ENCODE measurements at places on chromosomes 4 and X.

GRCh38 chr4:52312722-52313121, 261.6 kb downstream of the SPATA18 start:
- no peak for DNase-seq

DNA sequence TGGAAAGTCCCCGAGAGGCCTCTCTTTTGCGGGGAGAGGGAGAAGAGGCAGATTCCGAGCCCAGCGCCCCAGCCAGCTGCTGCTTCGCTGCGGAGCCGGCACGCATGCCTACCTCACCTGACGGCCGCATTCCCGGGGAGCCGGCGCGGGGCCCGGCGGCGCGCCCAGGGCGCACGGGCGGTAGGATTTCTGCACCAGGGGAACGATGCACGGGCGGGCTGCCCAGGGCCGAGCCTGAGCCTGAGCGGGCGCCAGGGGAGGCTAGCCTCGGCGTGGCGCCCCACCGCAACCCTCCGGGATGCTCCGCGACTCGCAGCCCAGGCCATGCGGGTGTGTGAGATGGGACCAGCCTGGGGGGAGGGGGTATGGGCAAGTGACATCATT, 81.3 kb upstream of the SCML1 start:
- DNase-seq = no peak

GRCh38 chr4:14076776-14077175, 449.3 kb upstream of the BOD1L1 start:
- no peak for DNase-seq

DNA sequence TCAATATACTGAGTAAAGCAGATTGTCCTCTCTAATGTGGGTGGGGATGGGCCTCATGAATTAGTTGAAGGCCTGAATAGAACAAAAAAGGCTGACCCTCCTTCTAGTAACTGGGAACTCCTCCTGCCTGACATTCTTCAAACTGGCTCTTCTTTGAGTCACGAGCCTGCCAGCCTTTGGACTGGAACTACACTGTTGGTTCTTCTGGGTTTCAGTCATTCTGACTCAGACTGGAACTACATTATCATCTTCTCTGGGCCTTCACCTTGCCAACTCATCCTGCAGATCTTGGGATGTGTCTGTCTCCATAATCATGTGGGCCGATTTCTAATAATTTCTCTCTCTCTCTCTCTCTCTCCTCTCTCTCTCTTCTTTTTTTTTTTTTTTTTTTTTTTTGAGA, 26.9 kb upstream of the CT47C1 start:
- DNase-seq = no peak

GRCh38 chr4:78585633-78586032, 34.1 kb downstream of the ANXA3 start:
- DNase-seq = no peak

DNA sequence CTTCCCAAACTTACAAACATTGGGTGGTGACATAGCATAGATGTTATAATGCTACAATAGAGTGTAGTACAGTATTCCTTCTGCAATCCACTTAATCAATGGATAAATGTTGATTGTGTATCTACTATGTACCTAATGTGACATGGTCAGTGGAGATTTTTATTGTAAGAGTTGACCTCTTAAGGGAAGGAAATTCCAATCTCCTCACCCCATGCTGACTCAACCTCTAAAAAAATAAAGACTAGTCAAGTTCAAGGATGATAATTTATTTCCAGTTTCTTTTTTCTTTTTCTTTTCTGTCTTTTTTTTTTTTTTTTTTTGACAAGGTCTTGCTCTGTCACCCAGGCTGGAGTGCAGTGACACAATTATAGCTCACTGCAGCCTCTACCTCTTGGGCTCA, 206.5 kb upstream of the STS start:
- DNase-seq = no peak

- no peak for DNase-seq
Measured at GRCh38 chr4:184784628-184785257, 41.0 kb downstream of the ACSL1 start.

- DNase-seq = no peak
Measured at GRCh38 chrX:19593690-19594089, 78.4 kb upstream of the MAP3K15 start.

GRCh38 chrX:41047878-41048534, 37.2 kb upstream of the USP9X start:
- DNase-seq = no peak

GRCh38 chr4:58247792-58248191, 1137.6 kb upstream of the IGFBP7 start:
- DNase-seq = no peak

- no peak for DNase-seq
Measured at GRCh38 chr4:148834804-148835631, 392.8 kb upstream of the NR3C2 start.

GRCh38 chr4:99574530-99575324, at the start of gene MTTP:
Gene MTTP (plus strand): TSS chr4:99574824. CDS start chr4:99574910, 86 bp downstream.
- DNase-seq = no peak

DNA sequence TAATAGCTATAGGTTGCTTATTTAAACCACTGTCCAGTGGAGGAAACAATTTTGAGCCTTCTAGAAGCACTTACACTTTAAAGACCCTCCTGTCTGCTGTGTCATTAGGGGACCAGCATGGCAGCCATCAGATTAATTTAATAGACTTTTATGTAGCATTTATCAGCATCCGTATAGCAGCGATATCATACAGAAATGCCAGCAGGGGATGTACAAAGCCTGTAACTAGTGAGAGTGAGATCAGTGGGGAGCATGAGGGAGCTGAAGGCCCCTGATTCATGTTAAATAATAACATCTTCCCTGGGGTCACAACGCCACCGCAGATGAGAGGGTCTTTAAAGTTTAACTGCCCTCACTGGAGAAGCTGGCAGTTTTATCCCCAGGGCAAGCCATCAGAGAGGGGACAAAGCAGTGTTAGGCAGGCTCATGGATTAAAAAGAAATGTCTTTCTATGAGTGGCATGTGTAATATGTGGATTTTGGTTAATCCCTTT, 144.7 kb downstream of the PDGFRA start:
- DNase-seq = no peak

- no peak for DNase-seq
Measured at GRCh38 chr4:16416601-16417000, 190.3 kb upstream of the TAPT1 start.

- DNase-seq = no peak
Measured at GRCh38 chr4:173490817-173491528, 39.1 kb downstream of the HAND2 start.
